ENCODE measurements at places on chromosomes 11 and 22.

GRCh38 chr22:22555596-22555995 is 3.5 kb downstream of the PRAME start:
- DNase-seq, result no peak

DNA sequence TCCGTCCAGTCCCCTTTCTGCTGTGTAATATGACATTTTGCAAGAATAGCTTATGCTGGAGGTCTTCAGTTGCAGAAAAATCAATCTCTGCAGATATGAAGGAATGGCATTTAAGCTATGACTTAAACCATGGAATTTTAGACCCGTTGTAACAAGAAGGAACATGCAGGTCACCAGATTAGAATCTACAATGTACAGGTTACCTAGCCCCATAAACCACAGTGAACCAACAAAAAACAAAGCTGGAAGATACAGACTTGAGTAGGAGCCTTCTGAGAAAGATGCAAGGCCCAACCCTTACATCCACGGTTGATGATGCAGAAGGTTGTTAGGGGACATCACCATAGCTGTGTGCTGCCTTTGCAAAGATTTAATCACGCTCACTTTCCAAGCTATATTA is 132.5 kb downstream of the WT1 start:
- DNase-seq, result no peak

DNA sequence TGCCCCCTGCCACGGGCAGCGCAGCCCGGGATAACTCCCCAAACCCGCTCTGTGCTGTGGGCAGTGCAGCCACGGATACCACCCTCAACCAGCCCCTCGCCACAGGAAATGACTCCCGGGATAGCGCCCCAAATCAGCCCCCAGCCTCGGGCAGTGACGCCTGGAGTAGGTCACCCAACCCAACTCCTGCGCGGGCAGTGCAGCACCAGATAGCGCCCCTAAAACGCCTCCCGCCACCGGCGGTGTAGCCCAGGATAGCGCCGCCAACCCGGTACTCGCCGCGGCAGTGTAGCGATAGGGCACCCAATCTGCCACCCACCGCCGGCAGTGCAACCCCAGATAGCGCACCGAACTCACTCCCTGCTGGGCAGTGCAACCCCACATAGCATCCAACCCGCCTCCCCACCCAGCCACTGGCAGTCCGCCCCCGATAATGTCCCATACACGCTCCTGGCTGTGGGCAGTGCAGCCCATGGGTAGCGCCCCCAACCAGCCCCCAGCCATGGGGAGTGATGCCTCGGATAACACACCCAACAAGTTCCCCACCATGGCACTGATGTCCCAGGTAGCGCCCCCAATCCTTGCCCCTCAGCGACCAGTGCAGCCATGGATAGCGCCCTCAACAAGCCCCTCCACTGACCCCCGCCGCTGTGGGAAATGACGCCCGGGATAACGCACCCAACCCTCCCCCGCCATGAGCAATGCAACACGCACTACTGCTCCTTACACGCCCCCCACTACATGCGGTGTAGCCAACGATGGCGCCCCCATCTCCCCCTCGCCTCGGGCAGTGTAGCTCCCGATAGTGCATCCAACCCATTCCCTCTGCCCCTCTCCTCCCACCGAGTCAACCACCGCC is 1.5 kb downstream of the RFPL2 start:
- no peak for DNase-seq

DNA sequence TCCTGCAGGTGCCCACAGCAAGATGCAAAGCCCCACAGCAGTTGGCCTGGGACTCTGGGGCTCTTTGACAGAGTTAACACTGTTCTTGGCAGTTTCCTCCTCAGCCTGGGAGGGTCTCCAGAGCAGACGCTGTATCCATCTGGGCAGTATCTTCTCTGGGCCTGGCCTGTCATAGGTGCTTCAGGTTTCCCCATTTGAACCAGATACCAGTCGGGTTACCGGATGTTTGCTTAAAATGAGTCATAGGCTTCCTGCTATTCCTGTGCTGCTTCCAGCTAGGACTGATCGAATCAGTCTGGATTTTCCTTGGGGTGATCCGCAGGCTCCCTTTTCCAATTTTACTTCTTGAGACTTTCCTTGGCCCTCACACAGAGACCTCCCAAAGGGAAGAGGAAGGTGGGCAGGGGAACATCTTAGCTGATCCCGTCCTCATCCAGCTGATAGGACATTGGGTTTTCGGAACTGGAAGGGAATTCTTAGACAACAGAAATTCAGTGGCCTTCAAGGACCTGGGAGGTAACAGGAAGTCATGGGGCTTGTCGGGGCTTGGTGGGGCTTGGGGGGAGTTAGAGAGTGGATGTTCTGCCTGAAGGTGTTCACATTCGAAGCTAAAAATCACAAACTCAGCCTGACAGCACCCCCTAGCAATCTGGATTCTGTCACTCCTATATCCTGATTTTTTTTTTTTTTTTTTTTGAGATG is 2.4 kb upstream of the RANGAP1 start:
- DNase-seq, result no peak

- peak; percentile 47 for DNase-seq
These were observed 661 bp upstream of the MALAT1 start for GRCh38 chr11:65498042-65498726.

DNA sequence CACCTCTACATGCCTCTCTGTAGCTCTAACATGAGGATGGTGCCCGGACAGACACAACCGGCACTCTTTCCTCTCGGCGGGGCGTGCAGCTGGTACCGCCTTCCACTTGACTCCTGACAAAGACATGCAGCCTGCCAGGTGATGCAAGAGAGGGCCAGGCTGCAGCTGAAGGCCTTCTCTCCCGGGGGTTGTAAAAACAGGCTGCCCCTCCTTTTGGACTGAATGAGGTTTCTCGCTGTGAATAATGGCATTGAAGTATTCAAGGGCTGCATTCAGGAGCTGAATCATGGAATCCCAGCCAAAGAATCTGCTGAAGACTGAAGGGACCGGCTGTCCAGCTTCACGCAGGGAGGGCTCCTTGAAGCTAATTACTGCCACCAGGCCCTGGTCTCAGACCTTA is 110.9 kb downstream of the GALNT18 start:
- no peak for DNase-seq

GRCh38 chr11:41020259-41020658 is 439.2 kb downstream of the LRRC4C start:
- no peak for DNase-seq

GRCh38 chr11:64564947-64565889 is 25.8 kb upstream of the SLC22A12 start:
- DNase-seq, result no peak

DNA sequence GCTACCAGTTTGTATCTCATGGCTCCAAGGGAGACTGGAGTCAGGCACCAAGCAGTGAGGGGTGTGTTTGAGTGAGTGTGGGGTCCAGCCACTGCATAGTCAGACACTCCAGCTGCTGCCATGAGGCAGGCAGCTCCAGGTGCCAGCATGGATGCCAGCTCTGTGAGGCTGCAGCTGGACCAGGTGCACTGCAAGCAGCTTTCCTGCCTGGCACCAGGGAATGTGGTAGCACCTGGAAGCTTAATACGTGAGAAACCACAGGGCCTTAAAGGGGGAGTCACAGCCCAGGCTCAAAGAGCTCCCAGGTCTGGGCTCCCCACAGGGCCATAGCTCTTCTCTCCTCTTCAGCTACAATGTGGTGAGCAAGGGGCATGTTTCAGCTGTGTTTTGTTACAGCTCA is 817.8 kb upstream of the LUZP2 start:
- no peak for DNase-seq

DNA sequence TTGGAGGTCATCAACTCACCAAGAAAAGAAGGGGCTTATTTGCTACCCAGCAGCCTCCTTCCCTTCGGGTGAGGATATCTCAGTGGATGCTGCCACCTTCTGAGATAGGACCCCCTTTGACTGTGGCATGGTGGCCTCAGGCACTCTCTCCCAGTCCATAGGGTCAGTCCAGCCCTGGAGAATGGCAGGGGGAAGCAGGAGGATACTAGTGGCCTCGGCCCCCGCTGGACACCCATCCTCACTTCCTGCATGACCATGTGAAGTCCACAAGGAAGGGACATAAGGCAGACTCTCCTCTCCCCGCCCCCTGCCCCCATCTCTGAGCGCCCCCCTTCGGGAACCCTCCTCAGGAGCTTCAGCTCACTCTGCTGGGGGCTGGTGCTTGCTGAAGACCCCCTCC is 24.4 kb downstream of the TPBGL start:
- DNase-seq, result no peak

DNA sequence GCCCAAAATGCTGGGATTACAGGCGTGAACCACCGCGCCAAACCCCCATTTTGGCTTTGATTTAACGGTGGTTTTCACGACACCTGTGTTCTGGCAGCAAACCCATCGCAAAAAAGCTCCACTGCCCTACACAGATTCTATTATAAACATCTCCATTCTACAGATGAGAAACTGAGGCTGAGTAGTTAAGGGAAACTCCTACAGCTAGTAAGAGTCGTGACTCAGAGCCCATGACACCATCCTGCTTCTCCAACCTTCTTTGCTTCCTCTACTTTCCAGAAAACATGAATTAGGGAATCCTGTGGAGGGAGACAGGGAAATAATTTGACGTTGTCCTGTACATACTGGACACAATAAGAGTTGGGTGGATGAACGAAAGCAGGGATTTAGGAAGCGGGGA is 429 bp upstream of the SNX15 start:
- DNase-seq, result no peak

GRCh38 chr11:124917115-124917637 is 1.9 kb upstream of the HEPN1 start:
- DNase-seq, result no peak

DNA sequence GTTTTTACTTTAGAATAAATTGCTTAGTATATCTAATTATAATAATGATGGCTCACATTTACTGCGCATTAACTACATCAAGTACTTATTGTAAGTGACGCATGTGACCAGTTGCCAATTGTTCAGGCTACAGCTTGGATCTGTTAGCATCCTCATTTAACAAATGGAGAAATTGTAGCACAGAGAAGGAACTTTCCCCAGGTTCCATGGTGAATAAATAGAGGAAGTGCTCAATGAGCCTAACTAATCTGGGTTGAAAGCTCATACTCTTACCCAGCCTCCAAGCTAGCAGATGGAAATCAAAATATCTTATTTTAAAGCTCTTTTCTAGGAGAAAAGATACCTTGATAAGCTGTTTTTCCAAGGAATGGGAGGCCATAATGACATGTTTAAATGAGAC is 19.8 kb downstream of the MMP27 start:
- no peak for DNase-seq

- DNase-seq, result no peak
These were observed 226.5 kb upstream of the ZBED5 start for GRCh38 chr11:11084337-11084736.

GRCh38 chr22:38751422-38752346 is 4.1 kb downstream of the SUN2 start:
- no peak for DNase-seq

DNA sequence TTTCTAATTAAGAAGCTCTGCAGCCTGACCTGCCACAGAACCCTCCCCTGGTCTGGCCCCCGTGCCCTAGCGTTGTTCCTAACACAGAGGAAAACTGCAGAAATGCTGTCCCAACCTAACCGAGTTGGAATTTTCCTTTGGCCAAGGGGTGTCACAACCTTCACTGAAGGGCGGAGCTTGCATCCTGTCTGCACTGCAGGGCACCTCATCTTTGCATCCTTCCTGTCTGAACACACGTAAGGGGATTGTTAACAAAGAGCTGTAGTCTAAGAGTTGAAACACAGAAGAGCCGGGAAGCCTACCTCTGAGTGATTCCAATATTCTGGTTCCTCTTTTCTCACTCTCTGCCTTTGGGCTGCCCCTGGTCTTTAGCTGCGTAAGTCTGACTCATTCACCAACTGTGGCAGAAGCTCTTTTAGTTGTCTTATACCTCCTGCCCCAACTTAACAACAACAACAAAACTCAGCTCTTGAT is 1.6 kb downstream of the DIXDC1 start:
- DNase-seq, result no peak

- no peak for DNase-seq
These were observed 86.5 kb downstream of the PDE2A start for GRCh38 chr11:72587696-72588095.

GRCh38 chr11:88604260-88604659 is 266.7 kb upstream of the CTSC start:
- no peak for DNase-seq

DNA sequence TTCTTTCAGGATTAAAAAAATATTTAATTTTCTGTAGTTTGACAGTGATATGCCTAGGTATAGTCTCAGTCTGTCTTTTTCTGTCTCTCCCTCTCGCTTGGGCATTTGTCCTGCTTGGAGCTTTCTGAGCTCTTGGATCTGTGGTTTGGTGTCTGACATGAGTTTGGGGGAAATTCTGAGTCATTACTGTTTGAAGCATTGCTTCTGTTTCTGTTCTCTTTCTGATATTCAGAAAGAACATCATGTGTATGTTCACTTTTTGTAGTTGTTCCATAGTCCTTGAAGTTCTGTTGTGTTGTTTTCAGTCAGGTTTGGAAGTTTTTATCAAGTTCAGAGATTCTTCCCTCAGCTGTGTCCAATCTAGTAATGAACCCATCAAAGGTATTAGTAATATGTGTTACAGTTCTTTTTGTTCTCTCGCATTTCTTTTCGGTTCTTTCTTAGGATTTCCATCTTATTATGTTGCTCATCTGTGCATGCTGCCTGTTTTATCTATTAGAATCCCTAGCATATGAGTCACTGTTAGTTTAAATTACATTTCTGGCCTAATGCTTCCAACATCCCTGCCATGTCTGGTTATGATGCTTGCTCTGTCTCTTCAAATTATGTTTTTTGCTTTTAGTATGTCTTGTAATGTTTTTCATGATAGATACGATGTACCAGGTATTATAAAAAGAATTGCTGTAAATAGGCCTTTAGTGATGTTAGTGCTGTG is 48.4 kb downstream of the DDX10 start:
- no peak for DNase-seq

DNA sequence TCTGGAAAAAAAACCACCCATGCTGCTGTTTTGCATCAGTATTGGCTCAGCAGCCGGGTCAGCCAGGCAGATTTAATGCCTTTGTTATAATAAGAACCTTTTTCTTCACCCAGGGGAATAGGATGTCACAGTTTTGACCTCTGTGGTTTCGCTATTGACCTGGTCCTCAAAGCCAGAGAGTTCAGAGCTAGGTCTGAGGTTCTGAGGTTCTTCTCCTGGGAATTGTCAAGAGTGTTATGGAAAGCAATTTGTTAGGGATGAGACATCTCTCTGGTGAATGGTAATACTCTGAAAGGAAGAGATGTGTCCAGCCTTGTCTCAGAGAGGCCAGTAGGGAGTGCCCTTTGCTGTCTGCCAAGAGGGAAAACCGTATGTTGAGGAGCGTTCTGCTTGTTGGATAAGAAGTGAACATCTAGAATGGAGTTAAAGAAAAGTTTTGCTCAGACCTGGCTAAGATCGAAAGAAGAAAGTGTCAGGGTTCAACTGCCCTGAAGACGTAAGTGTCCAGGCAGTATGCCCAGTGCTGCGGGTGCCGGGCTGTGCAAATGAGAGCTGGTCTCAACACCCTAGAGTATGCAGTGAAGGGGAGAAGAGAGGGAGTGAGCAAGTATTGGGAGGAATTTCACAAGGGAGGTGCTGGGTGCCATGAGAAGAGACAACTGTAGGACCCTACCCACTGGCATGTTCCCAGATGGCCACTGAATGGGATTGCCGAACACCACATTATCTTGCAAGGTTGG is 150.9 kb upstream of the TTC12 start:
- no peak for DNase-seq
